B cell (primary cell): ENCODE measurements at places on chromosomes 3 and 15. TPM values are rescaled to one million over a fixed set of nuclear protein-coding genes. Genes with fewer than 3 reads are reported as not detected.

DNA sequence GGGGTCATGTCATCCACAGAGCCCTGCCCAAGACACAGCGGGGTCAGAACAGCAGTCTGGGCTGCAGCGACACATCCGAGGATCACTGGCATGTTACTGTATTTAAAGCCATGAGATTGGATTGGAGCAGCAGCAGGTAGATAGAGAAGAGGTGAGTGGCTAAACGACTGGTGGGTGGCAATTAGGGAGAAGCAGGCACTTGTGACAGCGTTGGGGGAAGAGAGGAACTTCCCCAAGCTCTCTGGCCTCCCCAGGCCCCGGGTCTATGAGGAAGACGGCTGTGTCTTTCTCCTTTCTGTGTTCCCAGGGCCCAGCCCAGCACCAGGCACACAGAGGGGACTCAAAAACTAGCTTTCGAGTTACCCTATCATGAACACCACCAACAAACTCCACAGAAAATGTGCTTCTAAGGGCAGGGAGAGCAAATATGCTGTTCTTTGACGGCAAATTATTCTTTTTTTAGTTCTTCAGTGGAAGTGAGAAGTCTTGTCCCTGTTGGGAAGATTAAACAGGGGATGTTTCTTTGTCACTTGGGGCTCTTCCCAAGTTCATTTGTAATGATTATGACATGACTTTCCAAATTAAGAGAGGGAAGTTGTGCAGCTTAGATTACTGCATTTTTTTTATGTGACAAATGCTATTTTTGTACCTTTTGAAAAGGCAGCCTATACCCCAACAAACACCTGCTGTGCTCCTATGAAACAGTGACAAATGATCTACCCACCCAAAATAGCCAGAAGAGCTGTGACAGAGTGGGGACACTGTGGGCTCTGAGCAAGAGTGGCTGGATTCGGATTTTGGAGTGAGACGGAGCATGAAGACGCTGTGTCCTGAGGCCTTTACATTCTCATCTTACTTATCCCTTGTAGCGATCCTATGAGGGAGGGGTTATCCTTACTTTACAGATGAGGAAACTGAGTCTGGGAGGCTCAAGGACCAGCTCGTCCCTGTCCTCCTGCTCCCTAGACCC is 7.2 kb upstream of the SYNM start:
- DNase-seq = no peak

Gene ZBTB47
- total RNA-seq = 1.6 TPM in 2 replicates

Gene CCDC80
- total RNA-seq = not detected in 2 replicates

Gene PLXNA1
- total RNA-seq = 22.3 and 24.2 TPM in 2 replicates
